ENCODE measurements at places on chromosomes 1 and 21.

DNA sequence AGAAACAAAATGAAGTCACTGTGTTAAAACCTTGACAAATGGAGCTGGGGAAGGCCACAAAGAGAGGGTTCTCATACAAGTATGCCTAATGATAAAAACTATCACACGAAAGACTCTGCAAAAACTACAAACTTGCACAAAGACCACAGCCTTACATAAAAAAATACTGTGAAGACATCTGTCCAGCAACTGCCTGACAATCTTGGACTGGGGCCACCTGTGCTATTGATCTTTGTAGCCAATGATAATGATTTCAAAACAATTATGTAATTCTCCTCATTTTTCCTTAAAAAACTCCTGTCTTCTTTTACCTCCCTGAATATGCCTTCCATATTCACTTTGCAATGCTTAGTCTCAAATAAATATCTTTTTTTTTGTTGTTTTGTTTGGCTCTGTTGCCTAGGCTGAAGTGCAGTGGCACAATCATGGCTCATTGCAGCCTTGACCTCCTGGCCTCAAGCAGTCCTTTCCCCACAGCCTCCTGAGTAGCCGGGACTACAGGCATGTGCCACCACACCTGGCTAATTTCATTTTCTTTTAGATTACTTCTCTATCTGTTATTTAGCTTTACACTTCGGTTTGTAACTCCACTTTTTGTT lies 79.4 kb upstream of the RHOU start:
- no peak for DNase-seq

DNA sequence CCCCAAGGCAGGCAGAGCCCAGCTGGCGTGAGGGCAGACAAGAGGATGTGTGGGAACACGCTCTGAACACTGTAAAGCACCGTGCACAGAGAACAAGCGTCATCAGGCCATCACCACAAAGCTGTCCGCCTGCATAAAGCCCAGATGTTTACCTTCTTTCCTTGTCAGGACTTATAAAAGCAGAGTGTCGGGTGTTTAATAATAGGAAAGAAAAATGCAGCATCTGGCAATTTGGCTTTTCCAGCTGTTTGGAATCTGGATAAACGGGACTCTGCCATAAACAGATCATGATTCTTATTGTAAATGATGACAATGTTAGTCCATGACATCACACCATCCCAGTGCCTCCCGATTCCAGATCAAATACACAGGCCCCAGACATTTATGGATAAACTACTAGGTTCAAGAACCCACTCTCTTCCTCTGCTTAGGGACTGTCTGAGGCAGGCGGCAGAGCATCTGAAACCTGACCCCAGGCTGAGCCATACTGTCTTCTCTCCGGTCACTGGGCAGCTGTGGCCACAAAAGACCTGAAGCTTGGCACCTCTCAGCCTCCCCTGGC lies 4.2 kb downstream of the GLIS1 start:
- no peak for DNase-seq

GRCh38 chr1:239816081-239816782 lies 275.5 kb upstream of the FMN2 start:
- no peak for DNase-seq

GRCh38 chr1:3590951-3591865 lies 20.1 kb downstream of the MEGF6 start:
- DNase-seq: no peak

- no peak for DNase-seq
Measured at GRCh38 chr1:24704411-24705259, 40.6 kb upstream of the CLIC4 start.

- DNase-seq: no peak
Measured at GRCh38 chr1:6899621-6900020, 114.4 kb downstream of the CAMTA1 start.

DNA sequence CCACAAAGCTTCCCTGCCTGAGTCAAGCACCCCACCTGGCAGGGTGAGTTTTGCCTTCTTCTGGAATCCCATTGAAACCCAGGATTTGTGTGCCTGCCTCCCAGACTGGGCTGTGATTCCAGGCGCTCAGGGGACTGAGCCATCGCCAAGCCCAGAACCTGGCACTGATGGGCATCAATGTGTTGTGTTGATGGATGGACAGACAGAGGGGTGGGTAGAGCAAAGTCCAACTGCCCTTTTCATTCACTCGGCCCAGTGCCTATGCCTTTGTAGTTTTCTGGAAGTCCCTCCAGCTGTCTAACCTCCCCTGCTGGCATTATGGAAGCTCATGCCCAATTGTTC lies 66.0 kb upstream of the LAPTM5 start:
- DNase-seq: no peak

DNA sequence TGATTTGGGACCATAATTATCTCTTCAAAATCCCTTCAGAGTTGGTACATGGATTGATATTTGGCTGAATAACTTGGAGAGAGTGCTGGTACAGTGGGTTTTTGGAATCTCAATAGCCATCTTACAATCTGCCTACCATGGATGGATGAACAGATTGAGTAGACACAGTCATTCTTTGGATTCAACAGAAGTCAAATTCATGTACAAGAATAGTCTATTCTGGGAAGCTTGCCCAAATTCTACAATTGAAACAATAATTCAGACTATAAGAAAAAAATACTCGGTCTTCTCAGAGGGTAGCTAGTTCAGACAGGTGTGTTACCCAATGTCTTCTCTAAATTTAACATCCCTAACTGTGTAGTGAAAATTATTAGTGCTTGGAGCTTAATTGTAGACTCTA lies 574.0 kb downstream of the LRRIQ3 start:
- DNase-seq: no peak

DNA sequence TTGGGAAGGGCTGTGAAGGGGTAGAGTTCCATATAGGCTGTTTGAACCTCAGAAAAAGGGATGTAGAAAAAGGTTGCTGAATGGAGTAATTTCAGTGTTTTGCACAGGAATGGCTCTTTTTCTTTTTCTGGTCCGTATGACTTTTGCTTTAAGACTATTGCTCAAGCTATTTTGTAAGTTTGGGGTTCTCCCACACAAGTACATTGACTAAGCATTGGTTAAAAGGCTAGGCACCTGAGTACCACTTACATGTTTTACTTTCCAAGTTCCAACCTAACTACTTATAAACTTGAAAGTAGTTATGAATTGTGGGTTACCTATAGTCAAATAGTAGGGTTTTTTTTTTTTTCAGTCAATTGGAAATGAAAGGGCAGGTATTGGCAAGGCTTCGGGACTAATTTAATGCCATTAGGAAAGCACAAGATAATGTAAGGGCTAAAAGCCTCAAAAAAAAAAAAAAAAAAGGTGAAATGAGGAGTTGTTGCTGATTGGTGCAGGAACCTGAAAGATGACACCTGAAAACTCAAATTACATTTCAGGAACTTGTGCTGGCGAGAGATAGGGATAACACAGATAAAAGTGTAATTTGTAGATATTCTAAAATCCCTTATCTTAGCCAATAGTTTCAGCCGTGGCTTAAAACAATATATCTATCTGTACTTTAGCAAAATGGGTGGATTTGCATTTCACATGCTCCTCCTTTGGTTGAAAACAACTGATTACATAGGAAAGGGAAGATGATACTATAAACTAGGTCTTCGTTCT lies 209.5 kb downstream of the RPS6KC1 start:
- DNase-seq: no peak

GRCh38 chr1:236168716-236169429 lies 26.5 kb downstream of the GPR137B start:
- no peak for DNase-seq

DNA sequence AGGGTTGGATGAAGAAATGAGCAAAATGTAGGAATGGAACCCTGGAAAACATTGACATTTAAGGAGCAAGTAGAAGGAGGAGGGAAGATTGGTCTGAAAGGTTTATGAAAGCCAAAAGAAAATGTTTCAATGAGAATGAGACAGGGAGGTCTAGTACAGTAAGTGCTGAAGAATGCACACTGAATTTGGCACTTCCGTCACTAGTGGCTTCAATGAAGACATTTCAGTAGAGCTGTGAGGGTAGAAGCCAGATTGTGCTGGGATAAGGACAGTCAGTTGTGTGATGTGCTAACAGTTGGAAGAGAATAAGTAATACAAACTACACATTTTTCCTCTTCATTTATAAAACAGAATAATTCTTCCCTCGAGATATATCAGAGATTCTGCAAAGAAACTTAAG lies 17.1 kb downstream of the THEM4 start:
- DNase-seq: no peak

DNA sequence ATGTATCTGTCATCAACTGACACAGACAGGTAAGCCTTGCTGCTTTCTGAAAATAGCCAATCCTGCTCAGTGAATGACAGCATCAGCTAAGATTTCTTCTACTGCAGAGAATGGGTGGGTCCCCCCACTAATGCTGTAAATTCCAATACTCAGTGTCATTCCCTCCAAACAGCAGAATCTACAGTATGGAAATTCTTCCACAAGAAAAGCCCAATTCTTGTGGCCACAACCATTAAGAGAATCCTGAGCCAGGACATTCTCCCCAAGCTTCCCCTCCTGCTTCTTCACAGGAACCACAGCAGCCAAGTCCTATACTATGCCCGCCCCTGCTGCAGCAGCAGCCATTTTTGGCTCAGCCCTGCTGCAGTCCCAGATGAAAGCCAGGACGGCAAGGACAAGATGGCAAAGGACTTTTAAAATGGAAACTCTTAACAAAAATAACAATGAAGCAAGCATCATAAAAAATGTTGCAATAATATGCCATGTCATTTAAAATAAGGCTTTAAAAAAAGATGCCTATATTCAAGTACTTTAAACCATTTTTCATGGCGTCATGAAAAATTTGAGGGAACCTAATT lies 26.8 kb downstream of the EIF4G3 start:
- no peak for DNase-seq

DNA sequence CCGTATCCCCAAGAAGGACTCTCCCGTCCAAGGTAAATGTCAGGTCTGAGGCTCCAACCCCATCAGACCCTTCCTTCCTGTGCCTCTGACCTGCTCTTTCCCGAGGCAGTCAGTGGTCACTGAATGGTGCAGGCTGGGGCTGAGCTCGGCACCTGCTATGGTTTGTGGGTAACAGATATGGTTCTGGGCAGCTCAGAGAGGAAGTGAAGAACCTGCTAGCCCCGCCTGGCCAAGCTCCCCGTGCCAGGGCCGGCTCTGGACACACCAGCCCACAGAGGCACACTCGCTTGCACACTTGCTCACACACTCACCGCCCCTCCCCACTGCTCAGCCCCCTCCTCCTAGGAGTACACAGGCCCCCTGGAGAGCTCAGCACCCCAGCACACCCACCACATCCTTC lies 16.4 kb downstream of the NCMAP start:
- DNase-seq: no peak

DNA sequence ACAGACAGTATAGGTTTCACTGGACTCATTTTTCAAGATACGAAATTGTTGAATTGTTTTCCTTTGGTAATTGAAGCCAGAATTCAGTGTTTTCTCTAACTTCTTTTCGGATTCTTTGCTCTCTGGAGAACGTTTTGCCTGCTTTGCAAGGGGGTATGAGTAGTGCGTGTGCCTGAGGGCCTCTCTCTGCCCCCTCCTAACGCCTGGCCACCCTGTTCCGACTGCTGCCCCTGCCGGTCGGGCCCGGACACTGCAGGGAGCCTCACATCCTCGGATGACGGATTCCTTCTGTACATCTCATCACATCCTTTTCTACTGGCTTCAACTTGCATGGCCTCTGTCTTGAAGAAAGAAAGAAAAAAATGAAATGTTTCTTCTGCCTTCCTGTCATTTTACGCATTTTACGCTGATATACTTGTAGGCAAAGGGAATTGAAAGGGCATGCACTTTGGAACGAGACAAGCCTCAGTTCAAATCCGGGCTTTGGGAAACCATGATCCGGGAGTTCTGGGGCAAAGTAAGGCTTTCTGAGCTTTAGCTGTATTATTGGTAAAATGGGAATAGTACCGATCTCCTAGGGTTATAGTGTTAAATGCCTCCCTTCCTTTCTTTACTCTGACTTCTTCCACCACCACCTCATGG lies 65.1 kb downstream of the DISC1 start:
- DNase-seq: no peak

GRCh38 chr1:155989242-155990004 lies 11.1 kb upstream of the ARHGEF2 start:
- DNase-seq: peak; percentile 48

- peak; percentile 19 for DNase-seq
Measured at GRCh38 chr1:23098463-23099170, 70.0 kb downstream of the LUZP1 start.

Data from activated CD8-positive, alpha-beta memory T cell treated with anti-CD3 and anti-CD28 coated beads for 1 hour (primary cell).